NCI-H446 treated with DMSO at 0.1 percent for 48 hours (cell line): ENCODE measurements at places on chromosomes 6 and 20.

DNA sequence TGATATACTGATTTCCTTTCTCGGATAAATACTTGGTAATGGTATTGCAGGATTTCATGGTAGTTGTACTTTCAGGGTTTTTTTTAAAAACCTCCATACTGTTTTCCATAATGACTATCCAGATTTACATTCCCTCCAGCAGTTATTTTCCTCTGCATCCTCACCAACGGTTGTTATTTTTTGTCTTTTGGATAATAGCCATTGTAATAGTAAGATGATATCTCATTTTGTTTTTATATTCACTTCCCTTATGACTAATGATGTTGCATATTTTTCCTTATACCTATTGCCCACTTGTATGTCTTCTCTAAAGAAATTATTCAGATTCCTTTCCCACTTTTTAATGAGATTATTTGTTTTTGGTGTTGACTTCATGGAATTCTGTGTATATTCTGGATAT, 231.0 kb downstream of the MEI4 start:
- no peak for DNase-seq

DNA sequence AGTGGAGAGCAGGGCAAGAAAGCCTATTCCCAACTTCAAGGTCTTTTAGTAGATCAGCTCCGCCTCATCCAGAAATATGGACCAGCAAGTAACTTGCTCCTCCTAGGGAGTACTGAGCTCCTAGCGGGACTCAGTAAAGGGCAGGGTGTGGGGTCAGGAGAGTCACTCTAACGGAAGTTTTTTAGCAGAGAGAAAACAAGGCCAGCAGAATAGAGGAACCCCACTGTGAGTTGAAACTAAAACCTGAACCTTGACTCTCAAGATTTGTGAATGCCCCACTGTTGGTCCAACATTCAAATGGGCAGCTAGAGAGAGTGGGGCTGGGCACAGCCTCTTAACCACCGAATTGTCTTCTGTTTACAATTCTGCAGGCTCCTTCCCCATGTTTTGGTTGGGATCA, 244.8 kb downstream of the FARS2 start:
- DNase-seq: no peak

- no peak for DNase-seq
Measured at GRCh38 chr20:62354031-62354808, 12.9 kb downstream of the LAMA5 start.

- no peak for DNase-seq
Measured at GRCh38 chr6:51800603-51801002, 286.8 kb downstream of the PKHD1 start.

DNA sequence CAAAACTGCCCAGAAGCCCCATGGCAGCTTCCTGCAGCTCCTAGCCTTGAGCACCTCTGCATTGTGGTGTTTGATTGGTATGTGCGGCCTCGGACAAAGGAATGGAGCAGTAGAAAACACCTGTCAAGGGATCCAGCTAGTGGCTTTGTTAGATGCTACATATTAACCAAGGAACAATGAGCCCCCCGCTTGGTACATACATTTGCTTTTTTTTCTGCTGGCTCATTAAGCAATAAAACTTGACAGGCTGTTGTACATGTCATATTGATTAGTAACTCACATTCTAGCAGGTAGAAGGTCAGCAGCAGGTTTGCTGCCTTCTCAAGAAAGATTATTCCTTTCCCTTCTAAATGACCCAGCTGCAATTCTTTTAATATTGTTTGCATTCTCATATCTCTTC, 937 bp downstream of the SPACA1 start:
- DNase-seq: no peak

DNA sequence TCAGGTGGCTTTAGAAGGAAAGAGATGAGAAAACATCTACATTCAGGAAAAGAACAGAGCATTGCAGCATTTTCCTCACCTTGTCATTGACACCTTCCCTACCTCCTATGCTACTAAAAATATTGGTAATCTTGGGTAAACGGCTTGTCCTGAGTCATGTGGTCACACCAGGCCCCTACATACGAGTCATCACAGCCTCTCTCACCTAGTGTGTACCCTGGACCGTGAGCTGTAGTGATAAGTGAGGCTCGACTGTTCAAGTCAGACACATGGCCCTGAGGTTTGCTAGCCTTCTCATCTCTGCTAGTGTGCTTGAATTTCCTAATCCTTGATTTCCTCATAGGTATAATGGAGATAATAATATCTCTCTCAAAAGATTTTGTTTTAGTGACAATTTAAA, 29.6 kb upstream of the TMEM244 start:
- DNase-seq: no peak
